ENCODE measurements at places on chromosomes 16 and 17.

DNA sequence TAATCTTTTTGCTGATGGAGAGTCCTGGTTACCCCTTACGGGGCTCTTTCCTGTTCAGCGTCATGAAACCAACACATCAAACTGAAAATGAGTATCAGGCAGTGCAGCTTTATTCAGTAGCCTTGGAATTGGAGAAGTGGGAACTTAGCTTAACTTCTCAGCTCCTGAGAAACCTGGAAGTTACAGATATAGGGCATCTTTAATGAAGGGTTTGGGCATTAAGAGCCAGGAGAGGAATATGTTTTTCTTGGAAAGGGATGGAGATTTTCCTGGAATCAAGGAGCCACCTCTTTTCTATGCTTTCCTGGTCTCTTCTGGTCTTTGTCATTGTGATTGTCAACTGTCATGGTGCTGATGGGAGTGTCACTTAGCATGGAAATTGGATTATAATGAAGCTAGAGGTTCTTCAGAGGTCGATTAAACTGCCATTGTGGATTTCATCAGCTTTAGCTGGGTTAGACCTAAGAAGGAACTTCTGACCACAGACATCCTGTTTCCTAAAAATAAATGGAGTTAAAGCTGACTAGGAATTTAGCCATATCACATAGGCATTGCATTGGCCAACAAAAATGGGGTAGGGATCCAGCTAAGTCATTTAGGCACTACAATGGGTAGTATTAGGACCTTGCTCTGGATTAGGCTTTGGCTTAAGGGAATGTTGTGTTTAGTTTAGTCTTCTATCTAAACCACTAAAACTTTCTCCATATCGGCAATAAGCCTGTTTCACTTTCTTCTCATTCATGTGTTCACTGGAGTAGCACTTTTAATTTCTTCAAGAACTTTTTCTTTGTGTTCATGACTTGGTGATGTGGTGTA, 186.4 kb downstream of the BCAS3 start:
- DNase-seq = no peak

DNA sequence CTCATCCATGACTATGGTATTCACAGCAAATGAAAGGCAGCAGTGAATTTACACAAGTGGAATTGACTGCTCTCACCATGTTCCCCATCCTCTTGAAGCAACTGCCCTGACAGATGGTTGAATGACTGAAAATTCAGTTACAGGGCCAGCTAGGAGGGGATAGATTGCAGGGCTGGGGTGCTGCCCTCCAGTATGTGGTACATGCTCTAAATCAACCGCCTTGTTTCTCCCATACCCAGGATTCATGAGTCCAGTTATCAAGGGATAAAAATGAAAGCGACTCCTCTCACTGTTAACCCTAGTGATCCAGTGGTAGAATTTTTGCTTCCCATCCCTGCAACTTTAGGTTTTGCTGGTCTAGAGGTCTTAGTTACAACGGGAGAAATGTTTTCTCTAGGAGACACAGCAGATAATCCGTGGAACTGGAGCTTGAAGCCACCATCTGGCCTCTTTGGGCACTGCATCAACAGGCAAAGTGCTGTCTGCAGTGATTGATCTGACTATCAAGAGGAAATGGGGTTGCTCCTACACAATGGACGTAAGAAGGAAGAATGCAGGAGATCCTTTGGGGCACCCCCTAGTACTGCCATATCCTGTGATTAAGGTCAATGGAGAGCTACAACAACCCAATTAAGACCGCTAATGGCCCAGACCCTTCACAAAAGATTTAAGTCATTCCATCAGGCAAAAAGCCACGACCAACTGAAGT, 32.0 kb downstream of the SCPEP1 start:
- DNase-seq = peak; percentile 40

DNA sequence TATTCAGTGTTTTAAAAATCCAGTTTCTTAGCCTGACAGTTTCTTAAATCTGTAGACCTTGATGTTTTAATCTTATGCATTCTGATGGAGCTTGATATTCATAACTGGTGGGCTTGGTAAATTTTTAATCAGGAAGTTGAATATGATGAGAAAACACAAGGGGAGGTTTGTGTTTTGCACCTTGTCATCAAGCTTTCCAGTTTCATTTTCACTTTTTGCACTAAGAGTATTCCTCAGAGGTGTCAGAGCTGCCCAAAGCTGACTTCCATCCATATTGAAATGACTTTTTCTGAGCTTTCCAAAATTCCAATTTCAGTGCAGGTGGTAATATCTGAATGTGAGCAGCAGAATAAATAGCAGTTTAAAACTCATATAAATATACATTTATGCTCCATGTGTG, 555.0 kb upstream of the RBFOX1 start:
- DNase-seq = no peak

DNA sequence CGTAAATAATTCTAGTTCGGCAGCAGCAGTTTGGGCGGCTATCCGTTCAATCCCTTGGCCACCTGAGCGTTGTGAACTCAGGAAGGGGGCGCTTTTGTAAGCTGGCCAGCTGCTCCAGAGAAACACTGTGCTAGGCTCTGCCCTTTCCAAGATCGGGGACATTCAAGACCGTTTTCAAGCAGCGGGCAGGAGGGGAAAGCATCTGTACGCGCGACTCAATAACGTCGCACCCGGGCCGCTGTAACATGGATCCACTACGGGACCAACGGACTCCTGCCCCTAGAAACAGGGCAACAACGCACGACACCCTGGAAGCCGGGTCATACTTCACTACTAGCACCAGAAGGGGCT, 463 bp downstream of the TOP2A start:
- DNase-seq = no peak

DNA sequence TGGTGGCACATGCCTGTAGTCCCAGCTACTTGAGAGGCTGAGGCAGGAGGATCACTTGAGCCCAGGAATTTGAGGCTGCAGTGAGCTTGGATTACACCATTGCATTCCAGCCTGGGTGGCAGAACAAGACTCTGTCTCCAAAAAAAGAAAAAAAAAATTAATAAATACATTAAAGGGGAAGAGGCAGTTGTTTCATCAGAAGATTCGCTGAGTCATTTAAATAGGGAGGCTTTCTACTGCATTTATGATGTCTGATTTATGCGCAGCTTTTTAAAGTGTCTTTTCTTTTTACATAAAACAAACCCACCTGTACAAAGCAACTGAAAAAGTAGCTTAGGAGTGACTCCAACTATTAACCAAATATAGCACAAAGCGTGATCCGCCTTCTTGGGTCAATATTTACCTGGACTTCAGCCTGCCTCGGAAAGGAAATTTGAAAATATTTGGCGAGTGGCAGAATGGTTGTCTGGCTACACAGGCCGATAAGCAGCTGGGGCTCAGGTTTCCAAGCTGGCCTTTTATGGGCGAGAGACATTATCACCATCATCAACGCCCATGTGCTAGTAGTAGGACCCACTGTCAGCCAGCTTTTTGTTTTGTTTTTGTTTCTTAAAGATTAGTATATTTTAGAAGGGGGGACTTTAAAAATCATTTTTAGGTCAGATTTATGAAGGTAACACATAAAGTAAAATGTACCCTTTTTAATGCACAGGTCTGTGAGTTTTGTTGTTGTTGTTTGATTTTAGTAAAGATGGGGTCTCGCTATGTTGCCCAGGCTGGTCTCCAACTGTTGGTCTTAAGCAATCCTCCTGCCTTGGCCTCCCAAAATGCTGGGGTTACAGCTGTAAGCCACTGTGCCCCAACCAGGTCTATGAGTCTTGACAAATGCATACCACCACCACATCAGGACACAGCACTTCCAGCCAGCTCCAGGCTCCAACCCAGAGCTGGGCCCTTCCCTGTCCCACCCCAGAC, 42.5 kb upstream of the RASD1 start:
- no peak for DNase-seq

DNA sequence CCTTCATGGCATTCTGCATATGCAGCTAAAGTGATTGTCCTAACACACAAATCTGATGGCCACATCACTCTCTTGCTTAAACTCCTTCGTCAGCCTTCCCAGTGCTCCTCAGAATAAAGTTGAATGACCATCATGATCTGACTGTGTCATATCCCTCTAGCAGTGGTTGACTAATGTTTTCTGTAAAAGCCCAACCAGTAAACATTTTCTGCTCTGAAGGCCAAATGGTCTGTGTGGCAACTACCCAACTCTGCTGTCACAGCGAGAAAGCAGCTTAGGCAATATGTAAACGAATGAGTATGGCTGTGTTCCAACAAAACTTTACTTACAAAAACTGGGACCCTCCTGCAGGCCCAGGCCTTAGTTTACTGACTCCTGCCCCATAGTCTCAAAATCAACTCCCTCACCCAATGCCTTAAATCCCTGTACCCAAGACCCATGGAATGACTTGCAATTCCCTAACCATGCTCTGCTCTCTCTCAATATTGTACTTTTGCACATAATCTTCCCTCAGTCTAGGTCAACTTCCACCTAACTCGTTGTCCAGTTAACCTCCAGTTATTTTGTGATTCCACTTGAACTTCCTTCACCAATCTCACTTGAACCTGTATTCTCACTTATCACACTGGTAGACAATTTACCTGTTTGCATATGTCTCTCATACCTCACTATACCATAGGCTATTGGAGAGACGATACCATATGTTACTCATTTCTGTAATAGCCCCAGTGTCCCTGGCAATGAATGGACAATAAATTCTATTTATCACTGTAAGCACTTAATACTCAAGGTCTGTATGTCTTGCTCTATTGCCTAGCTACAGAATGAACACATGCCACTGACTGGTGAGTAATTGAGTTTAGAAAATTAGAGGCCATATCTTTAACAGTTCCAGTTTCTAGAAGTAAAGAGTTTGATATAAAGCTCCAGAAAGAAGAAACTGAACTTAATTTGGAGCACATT, 29.1 kb downstream of the TMEM100 start:
- no peak for DNase-seq

- DNase-seq = no peak
These were observed 50.7 kb downstream of the PRMT7 start for GRCh38 chr16:68361485-68361884.

GRCh38 chr16:83781-84615, 6.0 kb downstream of the MPG start:
- DNase-seq = no peak

- no peak for DNase-seq
These were observed 87.7 kb downstream of the CDYL2 start for GRCh38 chr16:80716564-80717139.

DNA sequence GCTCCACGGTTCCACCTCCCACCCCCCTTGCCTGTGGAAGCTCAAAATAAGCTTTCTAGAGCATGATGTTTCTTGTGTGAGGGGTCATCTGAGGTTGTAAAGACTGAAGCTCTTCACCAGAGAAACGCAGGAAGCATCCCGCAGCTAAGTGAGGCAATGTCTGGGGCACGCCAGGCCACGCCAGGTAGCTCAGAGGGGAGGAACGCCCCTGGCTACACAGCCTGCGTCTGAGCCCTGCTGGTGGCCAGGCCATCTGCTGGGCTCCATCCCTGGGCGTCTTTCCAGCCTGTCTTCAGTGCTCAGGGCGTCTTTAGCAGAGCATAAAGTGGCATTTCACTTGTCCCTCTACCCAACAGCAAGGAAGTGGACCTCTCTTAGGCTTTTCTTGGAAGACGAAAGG, 15.2 kb downstream of the SOCS3 start:
- no peak for DNase-seq

DNA sequence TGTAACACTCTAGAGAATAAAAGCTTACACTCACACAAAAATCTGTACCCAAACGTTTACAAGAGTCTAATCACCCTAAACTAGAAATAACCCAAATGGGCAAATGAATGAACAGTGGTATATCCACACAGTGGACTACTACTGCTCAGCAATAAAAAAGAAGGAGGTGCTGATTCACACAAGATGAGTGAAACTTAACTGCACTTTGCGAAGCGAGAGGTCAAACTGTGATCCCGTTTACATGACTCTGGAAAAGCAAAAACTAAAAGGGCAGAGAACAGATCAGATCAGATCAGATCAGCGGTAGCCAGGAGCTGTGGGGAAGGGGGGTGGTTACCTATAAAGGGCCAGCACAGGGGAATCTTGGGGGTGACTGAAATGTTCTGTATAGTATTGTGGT, 113.4 kb downstream of the TRIM37 start:
- no peak for DNase-seq

GRCh38 chr17:38428643-38429371, 543 bp downstream of the ARHGAP23 start:
- DNase-seq = no peak

GRCh38 chr17:31400481-31400950, 9.0 kb downstream of the RAB11FIP4 start:
- no peak for DNase-seq

DNA sequence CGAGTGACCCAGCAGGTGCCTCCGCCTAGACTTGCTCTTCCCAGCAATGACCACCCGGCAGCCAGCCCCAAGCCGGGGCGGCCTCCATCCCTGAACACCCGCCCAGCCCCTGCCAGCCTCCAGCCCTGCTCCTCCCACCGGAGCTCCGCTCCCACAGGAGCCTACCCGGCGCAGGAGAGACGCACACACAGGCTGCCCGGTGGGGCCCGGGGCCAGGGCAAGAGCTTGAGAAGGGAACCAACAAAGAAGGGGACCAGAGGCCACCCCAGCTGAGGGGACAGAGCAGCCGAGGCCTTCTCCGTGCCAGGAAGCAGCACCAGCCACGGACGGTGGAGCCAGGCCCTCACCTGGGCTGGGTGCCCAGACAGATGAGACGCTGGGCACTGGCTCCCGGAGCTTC, 13.8 kb downstream of the PKD1 start:
- no peak for DNase-seq

DNA sequence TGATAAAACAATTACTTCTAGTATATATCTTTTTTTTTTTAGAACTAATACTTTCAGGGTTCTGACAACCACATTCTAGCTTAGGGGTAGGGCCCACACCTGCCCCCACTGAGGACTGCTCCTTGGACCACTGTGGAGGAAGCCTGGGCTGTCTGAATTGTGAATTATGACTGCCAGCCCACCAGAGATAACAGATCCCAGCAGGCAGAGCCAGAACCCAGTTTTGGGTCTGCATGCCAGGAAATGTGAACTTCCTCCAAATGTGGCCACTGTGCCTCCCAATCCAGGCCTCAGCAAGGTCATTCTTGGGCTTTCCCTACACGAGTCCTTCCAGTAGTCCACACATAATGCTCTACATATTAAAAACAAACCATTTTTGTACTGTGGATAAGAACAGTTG, 15.9 kb downstream of the VEZF1 start:
- no peak for DNase-seq

DNA sequence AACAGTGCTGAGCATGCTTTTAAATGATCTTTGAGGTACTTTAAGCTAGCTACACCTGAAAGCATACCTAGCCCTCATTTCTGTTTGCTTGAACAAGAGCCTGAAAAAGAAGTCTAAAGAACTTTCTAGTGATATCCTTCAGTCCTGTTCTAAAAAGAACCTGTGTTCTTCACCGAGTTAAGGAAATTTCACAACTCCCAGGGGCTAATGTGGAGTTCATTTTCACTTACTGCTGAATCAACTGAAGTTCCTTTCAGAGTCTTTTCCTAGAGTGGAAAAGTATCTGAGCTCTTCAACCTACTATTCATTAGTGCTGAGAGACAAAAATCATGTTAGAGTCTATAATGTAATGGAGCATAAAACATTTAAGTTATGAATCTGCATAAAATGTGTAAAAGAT, 66.9 kb downstream of the CHD9 start:
- DNase-seq = no peak

All from stimulated activated CD4-positive, alpha-beta T cell treated with anti-CD3 and anti-CD28 coated beads, Interleukin-2, amount 100 ng/mL, for 48 hours (primary cell).